Hepatocyte (in vitro differentiated cells): ENCODE measurements at places on chromosomes 13 and 19. TPM values are rescaled to one million over a fixed set of nuclear protein-coding genes. Genes with fewer than 3 reads are reported as not detected.

The KCTD15 gene
- total RNA-seq: 25.9 and 55.8 TPM in 2 replicates

The CFAP97D2 gene
- not detected in 2 replicates for total RNA-seq

The ERICH4 gene
- 2.3 and 3.7 TPM in 2 replicates for total RNA-seq

The SYNGR4 gene
- not detected in 2 replicates for total RNA-seq

The SERPINE3 gene
- 40.1 and 53.6 TPM in 2 replicates for total RNA-seq

The LMTK3 gene
- total RNA-seq: 2.1 and 3.7 TPM in 2 replicates

The ZNF419 gene
- total RNA-seq: 9.4 and 11.4 TPM in 2 replicates

The ASPDH gene
- total RNA-seq: 9.0 and 9.2 TPM in 2 replicates

The SCGB2B2 gene
- 0.04 and 0.13 TPM in 2 replicates for total RNA-seq

The NFIX gene
- 3.8 and 12.8 TPM in 2 replicates for total RNA-seq

The GDF15 gene
- 106 and 123 TPM in 2 replicates for total RNA-seq

The MADCAM1 gene
- 1.2 and 4.0 TPM in 2 replicates for total RNA-seq

The KLK11 gene
- 1.4 TPM in 1 of 2 replicates, not detected in the other for total RNA-seq

The SPTBN4 gene
- total RNA-seq: 0.28 and 0.67 TPM in 2 replicates

The DCLK1 gene
- total RNA-seq: 2.0 and 2.9 TPM in 2 replicates

The ZNF154 gene
- 10.7 and 11.1 TPM in 2 replicates for total RNA-seq

The FCER2 gene
- not detected in 2 replicates for total RNA-seq

The INSL3 gene
- not detected in 2 replicates for total RNA-seq

The PSPN gene
- 2.4 and 2.7 TPM in 2 replicates for total RNA-seq

The STAP2 gene
- total RNA-seq: 27.5 and 28.1 TPM in 2 replicates

The FARSA gene
- total RNA-seq: 36.2 and 45.6 TPM in 2 replicates

The SLC25A41 gene
- 0.16 and 0.27 TPM in 2 replicates for total RNA-seq
